ENCODE measurements at places on chromosomes 11 and 22. TPM values are rescaled to one million over a fixed set of nuclear protein-coding genes. Genes with fewer than 3 reads are reported as not detected.

The TRIM51 gene
- total RNA-seq: not detected

The KLHL35 gene
- 2.6 TPM for total RNA-seq

DNA sequence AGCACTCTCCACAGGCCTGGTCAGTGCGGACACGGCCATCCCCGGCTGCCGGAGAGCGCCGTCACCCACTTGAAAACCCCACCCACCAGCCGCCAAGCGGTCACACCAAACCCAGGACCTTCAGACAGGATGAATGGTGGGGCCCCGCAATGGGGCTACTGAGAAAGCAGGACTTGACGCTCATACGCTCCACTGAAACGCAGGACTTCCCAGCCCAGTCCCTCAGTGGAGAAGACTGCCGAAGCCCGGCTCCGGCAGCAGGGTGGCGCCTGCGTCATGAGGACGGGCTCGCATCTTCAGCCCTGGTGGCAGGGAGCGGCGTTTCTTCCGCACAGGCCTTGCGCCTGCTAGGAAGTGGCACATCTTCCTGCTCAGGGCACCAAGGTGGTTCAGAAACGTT lies 15.3 kb upstream of the PHLDA2 start:
- no peak for DNase-seq

The ELFN2 gene
- not detected for total RNA-seq

DNA sequence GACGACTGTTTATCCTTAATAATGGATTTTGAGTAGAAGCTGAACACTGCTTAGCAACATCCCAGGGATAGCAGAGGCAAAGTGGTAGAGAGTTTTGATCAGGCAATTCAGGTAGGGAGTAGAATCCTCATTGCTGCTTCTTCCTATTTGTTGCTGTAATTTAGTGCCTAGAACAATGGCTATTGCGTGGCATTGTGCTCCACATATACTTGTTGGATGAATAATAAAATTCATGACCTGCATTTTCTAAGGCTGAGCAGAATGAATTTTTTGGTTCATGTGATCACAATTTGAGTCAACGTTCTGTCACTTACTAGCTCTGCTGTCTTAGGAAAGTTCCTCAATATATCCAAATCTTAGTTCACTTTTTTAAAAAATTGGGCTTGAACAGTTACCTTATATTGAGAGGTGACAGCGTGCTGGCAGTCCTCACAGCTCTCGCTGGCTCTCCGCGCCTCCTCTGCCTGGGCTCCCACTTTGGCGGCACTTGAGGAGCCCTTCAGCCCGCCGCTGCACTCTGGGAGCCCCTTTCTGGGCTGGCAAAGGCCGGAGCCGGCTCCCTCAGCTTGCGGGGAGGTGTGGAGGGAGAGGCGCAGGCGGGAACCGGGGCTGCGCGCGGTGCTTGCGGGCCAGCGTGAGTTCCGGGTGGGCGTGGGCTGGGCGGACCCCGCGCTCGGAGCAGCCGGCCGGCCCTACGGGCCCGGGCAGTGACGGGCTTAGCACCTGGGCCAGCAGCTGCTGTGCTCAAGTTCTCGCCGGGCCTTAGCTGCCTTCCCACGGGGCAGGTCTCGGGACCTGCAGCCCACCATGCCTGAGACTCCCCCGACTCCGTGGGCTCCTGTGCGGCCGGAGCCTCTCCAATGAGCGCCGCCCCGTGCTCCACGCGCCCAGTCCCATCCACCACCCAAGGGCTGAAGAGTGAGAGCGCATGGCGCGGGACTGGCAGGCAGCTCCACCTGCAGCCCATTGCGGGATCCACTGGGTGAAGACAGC lies 350.6 kb downstream of the ETS1 start:
- no peak for DNase-seq

The ZNF70 gene
- 4.6 TPM for total RNA-seq

The ZBTB16 gene
- total RNA-seq: 236 TPM

GRCh38 chr11:39365809-39366436 lies 2093.5 kb downstream of the LRRC4C start:
- DNase-seq: no peak

- peak; percentile 36 for DNase-seq
Observed at GRCh38 chr11:3195251-3196160, 23.1 kb downstream of the MRGPRG start.

DNA sequence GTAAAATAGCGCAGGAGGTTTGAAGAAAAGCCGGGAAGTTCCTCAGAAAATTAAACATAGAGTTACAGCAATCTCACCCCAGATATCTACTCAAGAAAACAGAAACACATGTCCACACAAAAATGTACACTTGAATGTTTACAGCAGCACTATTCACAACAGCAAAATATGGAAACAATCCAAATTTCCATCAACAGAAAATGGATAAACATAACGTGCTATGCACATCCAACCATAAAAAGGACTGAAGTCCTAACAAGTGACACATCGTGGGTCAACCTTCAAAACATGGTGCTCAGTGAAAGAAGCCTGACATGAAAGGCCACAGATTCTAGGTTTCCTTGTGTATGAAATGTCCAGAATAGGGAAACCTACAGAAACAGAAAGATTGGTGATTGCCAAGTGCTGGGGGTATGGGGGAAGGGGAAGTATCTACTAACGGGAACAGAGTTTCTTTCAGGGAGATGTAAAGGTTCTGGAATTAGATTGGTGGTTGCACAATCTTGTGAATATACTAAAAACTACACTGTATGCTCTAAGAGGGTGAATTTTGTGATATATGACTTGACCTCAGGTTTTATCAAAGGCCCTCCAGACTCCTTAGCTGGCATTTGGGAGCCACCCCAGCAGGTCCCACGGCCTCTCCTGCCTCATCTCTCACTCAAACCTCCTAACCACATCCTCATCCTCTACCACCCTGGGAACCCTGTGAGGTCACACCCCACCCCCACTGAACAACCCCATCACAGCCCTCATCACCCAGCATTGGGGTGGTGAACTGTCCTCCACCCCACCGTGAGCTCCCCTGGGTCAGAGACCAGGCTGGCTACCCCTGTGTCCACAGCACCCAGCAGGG lies 69.2 kb upstream of the PRR5 start:
- DNase-seq: no peak

The CHRM1 gene
- 0.88 TPM for total RNA-seq

DNA sequence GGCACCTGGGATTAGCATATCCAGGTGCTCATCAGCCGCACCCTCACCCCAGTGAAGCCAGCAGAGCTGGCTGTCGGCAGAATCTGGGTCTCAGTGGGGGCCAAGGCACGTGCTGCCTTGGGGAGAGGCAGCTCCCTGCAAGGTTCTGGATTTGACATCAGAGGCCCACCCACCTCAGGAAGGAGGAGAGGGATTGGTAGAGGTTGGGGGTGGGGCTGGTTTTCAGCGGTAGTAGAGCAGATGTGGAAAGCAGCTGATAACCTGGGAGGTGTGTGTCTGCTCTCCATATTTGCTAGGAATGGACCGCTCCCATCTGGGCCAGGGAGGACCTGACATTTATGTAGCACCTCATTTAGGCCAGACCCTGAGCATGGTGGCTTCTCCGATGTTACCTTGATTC lies 147.5 kb downstream of the GRIK4 start:
- DNase-seq: no peak

- no peak for DNase-seq
Observed at GRCh38 chr22:37326726-37327125, 44.4 kb downstream of the CYTH4 start.

DNA sequence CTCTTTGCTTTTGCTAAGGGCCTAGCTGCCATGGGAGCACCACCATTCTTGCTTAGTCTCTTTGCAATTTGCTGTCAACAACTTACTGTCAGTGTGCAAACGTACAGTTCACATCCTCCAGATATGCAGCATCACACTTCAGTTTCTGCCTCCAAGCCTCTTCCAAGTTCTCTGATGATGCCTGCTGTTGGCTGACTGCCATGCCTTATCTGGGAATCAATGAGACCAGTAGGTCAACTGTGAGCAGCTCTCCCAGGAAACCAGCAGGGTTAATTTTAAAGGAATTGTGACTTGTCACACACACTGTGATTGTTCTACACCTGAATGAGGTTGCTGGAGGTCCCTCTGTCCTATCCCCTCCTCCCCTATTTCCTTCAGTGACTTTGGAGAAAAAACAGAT lies 56.0 kb downstream of the COPB1 start:
- DNase-seq: no peak

The GRK3 gene
- 49.1 TPM for total RNA-seq

DNA sequence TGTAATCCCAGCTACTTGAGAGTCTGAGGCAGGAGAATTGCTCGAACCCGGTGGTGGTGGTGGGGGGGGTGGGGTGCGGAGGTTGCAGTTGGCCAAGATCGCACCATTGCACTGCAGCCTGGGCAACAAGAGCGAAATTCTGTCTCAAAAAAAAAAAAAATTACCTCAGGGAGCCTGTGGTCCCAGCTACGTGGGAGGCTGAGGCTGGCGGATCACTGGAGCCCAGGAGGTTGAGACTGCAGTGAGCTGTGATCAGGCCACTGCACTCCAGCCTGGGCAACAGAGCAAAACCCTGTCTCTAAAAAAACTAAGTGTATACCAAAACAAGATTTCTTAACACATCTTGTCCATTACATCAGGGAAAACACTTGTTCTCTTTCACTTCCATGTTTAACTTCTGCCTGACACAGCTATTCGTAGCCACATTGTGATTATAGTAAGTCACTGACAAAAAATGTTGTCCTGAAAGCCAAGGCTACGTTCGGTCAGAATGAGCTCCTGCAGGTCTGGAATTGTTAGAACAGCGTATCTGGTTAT lies 1.4 kb downstream of the TMEM80 start:
- DNase-seq: no peak

The APOL6 gene
- total RNA-seq: 21.2 TPM

DNA sequence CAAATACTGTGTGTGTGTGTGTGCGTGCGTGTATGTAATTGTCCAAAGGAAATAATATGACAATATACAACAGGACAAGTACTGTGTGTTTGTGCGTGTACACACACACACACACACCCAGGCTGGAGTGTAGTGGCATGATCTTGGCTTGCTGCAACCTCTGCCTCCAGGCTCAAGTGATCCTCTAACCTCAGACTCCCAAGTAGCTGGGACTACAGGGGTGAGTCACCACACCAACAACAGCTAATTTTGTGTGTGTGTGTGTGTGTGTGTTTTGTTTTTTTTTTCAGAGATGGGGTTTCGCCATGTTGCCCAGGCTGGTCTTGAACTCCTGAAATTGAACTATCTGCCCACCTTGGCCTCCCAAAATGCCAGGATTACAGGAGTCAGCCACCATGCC lies 61.5 kb downstream of the NUP98 start:
- DNase-seq: no peak

DNA sequence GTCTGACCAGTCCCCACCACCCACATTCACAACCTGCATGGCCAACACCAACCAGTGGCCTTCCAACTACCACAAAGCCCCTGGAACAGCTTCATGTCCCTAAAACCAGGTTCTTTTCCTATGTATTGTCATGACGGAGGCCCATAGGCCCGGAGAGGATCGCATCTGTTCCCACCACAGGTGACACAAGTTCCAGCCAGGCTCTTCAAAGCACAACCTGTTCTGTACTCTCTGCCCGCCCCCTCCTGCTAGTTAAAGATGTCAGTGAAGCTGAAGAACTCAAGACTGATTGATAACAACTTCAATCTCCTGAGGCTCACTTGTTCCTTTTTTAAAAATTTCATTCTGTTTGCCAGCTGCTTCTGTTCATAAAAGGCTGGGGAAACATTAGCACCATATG lies 121.1 kb upstream of the GUCY1A2 start:
- no peak for DNase-seq

The ATP5MG gene
- total RNA-seq: 66.4 TPM

GRCh38 chr11:90766121-90766520 lies 543.3 kb upstream of the CHORDC1 start:
- no peak for DNase-seq

DNA sequence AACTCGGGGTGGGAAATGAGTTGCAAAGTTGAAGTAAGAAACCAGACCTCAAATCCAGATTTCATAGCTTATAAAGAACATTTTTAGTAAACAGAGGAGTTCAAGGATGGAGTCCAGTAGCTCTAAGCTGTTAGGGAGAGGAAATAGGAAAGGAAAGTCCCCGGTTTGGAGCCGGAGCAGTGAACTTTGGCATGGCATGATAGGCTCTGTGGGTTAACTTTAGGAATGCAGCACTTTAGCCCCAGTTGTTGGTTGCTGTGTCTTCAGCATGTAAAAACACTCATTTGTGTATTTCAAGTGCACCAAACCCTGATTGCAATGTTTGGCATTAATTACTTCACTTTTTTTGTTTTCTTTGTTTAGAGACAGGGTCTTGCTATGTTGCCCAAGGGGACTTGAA lies 8.6 kb upstream of the PIK3IP1 start:
- no peak for DNase-seq

GRCh38 chr11:46353698-46354097 lies 6.4 kb downstream of the DGKZ start:
- DNase-seq: no peak

DNA sequence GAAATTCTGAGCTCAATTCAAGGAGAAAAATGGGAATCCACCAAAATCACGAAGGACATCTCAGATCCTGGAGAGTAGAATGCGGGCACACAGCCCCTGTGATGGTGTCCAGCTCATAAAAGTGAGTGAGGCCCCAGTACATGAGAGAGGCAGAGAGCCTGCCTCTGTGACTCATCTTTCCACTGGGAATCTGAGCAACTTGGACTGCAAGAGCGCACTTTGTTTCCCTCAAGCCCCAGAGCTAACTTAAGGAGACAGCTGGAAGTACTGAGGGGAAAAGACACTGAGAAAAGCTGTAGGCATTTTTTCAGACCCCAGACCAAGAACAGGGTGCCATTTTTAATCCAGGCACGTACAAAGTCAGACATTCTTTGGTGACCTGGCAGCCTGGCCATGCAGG lies 273.7 kb downstream of the C11orf87 start:
- no peak for DNase-seq

The CCDC157 gene
- 6.6 TPM for total RNA-seq

GRCh38 chr11:88310246-88310645 lies 27.3 kb downstream of the CTSC start:
- no peak for DNase-seq

DNA sequence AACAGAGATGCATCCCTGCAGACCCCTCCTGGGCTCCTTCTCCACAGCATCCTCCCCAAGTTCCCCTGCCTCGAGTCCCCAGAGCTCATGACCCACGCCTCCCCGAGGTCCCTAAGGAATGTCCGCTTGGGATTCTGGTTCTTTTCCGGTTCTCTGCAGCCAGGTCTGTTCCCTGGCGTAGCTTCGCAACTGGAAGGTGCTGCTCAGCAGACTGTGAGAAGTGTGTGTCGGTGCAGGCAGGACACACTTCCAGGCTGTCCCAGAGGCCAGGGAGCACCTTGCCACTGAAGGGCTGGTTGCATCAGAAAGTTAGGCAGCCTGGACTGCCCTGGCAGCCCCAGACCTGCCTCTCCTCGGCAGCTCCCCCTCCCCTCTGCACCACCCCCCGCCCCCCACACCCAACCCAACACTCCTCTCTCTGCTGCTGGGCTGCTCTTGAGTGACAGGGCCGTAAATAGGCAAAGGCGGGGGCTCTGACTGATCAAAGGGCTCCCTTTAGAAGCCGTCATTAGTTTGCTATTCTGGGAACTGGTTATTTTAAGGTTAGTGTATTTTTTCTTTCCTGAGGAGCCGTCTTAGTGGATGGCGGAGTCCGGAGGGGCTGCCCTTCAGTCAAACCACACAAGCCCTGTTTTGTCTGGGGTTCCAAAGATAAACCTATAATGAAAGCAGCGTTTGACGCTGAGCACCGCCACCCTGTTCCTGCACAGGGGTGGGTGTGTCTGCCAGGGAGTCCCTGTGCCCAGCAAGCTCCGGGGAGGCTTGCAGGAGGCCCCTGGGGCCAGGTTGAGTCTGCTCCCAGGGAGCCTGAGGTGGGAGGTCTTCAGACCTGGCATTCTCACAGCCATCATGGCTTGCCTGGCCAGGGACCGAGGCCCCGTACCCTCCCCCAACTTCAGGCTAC lies 88.6 kb upstream of the KCNQ1OT1 start:
- peak; percentile 35 for DNase-seq

- no peak for DNase-seq
Observed at GRCh38 chr22:40289991-40290459, 56.3 kb upstream of the ADSL start.

GRCh38 chr11:120710354-120711131 lies 199.0 kb downstream of the GRIK4 start:
- peak; percentile 64 for DNase-seq

The MAJIN gene
- not detected for total RNA-seq

Measured in breast epithelium (tissue), 4 donors.